Fibroblast of skin of left quadriceps (primary cell): ENCODE measurements at places on chromosomes 3 and 15.

GRCh38 chr15:25403771-25404170, 35.1 kb downstream of the UBE3A start:
- DNase-seq: no peak

GRCh38 chr3:126472277-126473006, 3.2 kb downstream of the ZXDC start:
- DNase-seq: peak; percentile 47

DNA sequence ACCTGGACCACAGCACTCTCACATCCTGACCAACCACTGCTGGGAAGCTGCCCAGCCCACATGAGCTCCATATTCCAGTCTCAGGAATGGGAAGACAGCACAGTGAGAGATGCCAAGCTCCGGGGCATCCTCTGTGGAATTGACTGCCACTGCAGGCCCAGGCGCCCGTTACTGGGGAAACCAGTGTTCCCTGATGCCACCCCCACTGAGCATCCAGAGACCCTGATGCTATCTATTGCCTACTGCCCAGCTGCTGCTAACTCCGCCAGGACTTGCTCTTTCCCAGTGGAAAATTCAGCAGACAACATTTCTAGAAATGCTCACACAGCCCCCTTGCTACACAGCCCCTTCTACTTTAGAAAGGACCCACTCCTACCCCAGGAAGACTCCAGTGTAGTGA, 57.6 kb downstream of the CYP19A1 start:
- no peak for DNase-seq

DNA sequence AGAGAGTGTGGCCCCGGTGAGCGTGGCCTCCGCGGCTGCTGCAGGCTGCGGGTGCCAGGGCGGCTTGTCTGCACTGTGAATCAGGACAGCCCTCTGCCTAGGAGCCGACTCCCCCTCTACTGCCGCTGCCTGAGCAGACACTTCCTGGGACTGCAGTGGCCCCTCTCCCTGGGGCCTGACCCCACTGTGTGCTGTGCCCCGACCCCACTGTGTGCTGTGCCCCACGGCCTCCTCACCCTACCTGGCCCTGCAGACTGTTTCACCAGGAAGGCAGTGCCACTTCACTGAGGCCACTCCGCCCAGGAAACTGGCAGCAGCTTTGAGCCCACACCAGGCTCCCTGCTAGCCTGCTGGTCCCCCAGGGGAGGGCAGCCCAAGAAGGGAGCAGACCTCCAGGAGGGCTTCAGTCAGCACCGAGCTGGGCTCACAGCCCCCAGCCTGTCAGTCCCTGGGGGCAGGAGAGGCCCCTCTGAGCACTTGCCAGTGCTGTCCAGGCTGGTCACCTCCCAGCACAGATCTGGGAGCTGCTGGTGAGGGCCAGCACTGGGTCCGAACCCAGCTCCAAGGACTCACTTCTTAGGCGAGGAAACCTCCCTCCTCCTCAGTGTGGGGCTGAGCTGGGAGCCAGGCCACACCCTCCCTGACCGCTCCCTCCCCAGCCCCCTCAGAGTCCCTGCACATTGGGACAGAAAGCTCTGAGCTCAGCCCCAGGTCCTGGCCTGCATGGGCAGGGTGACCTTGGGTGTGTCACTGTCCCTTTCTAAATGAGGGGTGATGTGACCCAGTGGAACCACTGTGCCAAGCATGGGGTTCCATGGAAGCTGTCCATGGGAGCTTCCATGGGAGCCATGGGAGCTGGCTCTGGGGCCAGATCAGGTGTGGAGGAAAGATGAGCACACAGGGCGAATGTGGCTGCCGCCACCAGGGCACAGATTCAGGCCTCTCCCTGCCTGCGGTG, 56.8 kb downstream of the DNAJB8 start:
- no peak for DNase-seq

- no peak for DNase-seq
Measured at GRCh38 chr3:159879598-159879997, 109.0 kb upstream of the IL12A start.

DNA sequence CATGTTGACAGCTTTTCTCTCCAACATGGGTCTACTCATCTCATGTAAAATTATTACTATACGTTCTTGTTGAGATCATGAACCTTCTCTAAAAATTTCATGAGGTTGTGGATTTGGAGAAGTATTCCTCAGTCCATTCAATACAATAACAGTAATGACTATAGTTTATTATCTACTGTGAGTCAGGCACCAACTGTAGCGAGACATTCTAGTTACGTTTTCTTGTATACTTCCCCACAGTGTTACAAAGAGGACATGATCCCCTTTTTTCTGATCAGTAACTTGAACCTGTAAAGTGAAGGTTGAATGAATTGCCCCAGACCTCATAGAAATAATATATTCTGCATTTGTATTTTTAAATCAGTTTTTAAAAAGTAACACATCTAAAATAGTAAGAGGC, 76.4 kb downstream of the AKAP13 start:
- no peak for DNase-seq

- no peak for DNase-seq
Measured at GRCh38 chr3:64985072-64985471, 297.3 kb upstream of the ADAMTS9 start.

DNA sequence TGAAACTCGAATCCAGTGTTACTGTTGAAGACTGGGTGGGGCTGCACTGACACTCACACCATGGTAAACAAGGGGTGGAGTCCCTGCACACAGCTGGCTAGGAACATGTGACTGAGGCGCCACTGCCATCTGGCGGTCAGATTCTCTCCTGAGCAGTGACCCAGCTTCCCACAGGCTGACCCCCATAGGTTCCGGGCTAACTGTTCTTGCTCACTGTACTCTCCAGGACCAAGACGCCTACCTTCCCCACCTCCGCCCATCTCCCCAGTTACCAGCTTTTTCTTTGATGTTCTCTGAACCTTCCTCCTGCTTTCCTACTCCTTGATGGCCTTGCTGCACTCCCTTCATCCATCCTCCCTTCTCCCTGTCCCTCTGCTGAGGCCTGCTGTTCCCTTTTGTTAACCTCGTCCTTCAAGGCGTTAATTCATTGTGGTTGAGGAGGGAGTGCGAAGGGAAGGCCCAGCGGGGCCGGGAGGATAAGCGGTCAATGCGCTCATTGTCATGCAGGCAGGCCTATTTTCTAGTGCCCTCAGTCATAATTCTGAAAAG, 115.2 kb downstream of the ATP8B4 start:
- peak; percentile 68 for DNase-seq

GRCh38 chr3:51712038-51712420, 5.2 kb downstream of the GRM2 start:
- no peak for DNase-seq

- DNase-seq: no peak
Measured at GRCh38 chr3:33729993-33730392, 11.9 kb upstream of the CLASP2 start.

DNA sequence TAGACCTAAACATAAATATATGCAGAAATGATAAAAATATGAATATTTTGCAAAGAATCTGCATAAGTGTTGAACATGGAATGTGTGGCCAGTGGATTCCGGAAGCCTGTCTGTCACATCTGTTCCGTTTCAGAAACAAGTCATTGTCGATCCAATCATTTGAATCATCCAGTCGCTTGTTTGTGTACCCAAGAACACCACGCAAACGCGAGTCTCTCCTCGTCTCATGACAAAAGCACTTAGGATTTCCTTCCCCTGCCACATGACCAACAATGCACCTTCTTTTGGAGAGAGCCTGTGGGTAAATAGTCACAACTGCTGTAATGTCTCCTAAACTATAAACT, 80.2 kb downstream of the FMN1 start:
- DNase-seq: no peak

DNA sequence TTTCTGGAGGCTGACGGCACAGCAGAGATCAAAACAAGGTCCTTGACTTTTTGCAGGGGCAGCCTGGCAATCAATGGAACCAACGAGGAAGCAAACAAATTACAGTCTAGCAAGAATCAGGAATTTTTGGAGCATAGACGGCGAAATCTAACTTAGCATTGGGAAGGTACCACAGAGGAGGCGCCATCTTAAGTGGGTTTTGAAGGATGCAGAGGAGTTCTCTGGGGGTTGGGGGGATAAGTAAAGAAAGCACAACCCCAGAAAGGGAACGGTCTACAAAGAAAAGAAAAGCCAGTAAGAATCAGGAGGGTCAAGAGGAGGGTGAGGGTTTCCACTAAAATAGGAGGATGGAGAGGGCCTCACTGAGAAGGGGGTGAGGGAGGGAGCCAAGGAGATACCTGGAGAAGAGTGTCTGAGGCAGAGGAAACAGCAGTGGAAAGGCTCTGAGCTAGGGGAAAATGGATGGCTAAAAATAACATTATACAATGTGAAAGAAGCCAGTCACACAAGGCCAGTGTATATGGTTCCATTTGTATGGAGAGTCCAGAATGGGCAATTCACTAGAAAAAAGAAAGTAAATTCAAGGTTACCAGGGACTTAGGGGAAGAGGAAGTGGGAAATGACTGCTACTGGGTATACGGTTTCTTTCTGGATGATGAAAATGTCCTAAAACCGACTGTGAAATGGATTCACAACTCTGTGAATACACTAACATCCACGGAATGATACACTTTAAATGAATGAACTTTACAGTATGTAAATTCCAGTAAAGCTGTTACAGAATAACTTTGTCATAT, 25.2 kb upstream of the IQSEC1 start:
- no peak for DNase-seq

- peak; percentile 86 for DNase-seq
Measured at GRCh38 chr3:11509173-11510000, 134.3 kb downstream of the VGLL4 start.

DNA sequence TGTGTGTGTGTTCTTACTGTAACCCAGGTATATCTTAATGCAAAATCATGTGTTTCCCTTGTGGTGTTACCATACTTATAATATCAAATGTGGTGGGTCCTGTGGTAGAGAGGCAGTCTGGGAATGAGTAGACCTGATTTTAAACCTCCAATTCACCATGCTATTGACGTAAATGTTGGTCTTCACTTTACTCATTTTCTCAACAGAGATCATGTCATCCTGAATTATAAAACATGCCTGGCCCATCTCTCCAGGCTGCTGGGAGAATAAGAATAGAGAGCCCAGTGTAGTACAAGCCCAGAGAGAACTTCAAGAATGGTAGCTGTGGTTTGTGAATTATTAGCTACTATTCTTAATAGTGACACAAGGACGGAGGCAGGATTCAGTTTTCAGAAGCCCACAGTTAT, 88.1 kb downstream of the MBNL1 start:
- DNase-seq: no peak

- DNase-seq: no peak
Measured at GRCh38 chr3:184791171-184791570, 20.8 kb upstream of the VPS8 start.

DNA sequence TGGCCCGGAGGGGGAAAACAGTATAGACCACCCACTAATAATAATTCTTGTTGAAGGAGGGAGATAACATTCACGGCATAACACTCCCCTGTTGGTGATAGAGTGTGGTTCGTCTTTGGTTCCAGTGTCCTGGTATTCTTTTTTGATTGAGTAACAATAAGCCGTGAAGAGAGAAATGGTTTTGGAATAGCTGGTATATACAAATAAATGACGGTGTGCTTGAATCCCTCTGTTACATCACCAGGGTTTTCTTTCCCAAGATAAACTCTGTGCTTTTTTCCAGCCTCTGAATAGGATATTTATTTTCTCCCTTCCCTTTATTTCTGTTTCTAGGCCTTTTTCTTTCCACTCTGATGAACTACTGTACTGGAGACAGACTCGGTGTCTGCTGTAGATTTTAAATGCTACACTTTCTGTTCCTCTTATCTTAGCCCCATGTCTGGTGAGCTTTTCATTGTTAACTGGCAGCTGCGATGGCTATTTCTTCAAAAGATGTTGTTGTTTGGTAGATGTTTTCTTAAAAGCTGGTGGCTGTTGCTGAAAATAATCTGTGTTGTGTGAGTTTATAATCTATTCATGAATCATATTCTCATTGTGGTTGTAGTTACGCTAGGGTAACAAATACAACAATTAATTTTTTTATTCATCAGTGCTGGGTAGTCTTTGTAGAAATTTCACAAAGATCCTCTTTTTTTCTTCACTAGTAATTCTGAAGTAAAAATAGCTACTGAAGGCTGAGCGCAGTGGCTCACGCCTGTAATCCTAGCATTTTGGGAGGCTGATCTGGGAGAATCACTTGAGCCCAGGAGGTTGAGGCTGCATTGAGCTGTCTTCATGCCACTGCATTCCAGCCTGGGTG, 15.5 kb upstream of the SCAANT1 start:
- DNase-seq: no peak

DNA sequence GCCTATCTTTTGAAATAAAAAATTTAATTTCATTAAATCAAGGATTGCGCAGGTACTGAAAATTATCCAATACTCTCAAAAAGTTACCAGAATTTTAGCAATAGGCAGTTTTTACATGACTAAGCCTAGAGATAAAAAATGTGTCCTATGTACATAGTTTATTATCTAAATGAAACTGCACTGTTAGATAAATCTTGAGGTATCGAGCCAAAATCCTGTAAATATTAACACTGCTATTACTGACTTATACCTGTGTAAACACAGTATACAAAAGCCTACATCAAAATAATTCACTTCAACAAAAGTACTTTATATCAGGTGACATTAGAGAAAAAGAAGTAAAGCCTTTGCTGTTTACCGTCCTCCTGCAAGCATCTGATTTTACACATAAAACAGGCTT, 60.7 kb downstream of the TASOR start:
- no peak for DNase-seq

DNA sequence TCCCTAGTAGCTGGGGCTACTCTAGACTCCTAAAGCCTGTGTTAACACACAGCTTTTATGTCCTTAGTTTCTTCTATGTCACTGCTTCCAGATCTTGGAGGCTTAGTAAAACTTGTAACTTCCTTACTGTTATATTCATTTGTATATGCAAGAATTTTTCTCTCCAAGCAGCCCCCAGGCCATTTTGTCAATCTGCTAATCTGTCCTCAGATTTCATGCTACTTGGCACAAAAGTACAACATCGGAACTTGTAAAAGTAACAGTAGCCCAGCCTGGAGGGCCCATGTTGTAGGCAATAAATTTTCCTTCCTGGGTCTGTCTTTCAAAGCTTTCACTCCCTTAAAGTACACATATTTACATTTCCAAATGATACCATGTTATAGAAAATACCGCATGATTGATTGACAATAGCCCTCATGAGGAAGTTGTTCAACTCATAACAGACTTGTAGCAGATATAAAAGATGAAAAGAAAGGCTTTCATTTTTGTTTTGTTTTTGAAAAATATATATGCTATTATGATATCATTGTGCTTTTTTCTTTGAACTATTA, 324.2 kb downstream of the NEK10 start:
- DNase-seq: no peak

DNA sequence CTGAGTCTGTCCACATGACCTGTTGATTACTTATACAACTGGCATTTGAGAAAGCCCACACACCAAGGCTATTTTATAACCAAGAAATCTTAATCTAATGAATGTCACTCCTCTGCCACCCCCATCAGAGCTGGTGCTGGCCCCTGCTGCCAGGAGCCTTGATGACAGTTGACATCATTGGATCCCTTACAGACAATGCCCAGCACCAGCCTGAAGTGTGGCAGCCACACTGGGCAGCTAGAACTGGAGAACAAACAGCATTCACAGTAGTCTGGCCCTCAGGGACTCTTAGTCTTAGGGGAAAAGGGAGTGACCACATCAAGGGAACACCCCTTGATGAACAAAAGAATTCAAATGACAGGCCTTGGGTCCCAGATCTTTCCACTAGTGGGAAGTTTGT, 840.6 kb downstream of the EPHA3 start:
- DNase-seq: no peak
